Cardiac fibroblast (primary cell): ENCODE measurements at places on chromosomes 6 and 20.

DNA sequence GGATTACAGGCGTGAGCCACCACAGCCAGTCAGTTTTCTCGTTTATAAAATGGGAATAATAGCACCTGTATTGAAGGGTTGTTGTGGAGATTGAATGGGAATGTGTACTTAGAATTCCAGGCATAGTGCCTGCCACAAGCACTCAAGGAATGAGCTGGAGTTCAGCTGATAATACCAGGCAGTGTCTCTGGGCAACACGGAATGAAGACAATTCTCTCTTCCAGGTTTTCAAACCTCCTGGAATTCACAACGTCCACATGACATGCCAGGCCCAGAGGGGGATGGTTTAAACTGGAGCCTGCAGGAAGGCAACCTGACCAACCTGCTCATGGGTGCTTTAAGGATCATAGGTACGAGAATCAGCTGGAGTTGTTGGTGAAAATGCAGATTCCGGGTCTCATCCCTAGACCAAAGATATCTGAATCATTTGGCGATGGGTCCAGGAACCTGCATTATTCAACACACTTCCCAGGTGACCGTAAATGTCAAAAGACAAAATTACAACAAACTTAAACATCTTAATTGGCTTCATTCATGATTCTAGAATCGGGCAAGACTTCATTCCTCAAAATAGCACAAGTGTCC is 1.9 kb upstream of the PTPN1 start:
- no peak for DNase-seq

DNA sequence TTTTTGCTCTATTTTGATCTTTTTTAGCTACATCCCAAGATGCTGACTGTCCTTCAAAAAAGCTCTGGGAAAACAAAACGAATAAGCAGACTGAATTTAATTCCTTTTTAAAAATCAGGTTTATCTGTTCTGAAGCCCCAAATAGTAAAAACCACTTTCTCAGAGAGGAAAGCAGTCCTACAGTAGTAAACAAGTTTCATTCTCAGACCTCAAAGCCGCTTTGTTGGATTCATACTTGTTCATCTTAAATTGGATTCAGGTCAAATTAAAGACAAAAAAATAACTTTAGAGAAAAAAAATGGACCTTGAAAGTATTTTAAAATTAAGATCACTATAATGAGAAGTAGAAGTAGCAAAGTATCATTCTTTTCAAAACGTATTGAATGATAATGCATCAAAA is 96.1 kb upstream of the THEMIS start:
- no peak for DNase-seq

GRCh38 chr20:59458645-59459044 is 145.7 kb upstream of the PHACTR3 start:
- DNase-seq = no peak

GRCh38 chr20:35302421-35303335 is 10.5 kb upstream of the FAM83C start:
- DNase-seq = peak; percentile 62

- DNase-seq = no peak
Measured at GRCh38 chr6:161660666-161661571, 387.1 kb upstream of the AGPAT4 start.

GRCh38 chr6:138997136-138997535 is 9.1 kb upstream of the REPS1 start:
- DNase-seq = no peak

- DNase-seq = peak; percentile 60
Measured at GRCh38 chr20:63830841-63831588, at the start of gene ZBTB46. ZBTB46 (minus strand) TSS chr20:63831264; CDS start chr20:63790757, 40,507 bp downstream.

DNA sequence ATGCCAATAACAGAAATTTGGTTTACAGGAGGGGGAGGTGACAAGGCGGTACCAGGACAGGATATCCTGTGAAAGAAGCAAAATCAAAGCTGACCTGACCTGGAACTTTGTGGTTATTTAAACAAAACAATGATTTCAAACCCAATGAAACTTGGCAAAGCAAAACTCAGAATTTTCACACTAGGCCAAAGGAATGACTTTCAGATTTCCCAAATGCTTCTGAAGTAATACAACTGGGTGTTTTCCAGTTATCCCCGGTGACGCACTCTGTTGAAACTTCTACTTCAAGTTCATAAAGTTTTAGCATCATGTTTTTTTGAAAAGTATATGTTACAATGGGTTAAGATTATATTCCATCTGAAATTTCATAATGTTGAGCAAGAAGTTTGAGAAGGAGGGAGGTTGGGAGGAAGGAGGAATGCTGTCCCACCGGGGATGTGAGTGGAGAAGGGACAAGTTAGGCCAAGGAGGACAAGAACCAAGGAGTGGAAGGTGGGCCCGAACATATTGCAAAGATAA is 78.1 kb upstream of the TRAF3IP2 start:
- peak; percentile 98 for DNase-seq

DNA sequence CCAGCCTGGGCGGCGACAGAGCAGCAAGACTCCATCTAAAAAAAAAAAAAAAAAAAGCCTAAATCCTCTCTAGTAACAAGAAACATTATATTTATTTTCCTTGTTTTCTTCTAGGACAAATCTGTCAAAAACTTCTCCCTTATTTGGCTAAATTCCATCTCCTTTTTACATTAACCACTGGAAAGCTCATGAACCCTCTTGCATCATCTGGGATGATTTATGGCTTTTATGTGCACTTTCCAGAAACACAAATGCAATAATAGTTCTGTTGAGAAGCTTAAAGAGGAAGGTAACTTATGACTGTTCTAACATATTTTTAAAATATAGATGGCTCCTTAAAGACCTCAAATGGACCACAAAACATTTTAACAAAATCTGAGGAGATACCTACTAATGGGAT is 526.1 kb upstream of the SPTLC3 start:
- DNase-seq = no peak

GRCh38 chr6:89372506-89372901 is 20.0 kb upstream of the UBE2J1 start:
- DNase-seq = no peak

- peak; percentile 76 for DNase-seq
Measured at GRCh38 chr6:134774201-134774638, 175.7 kb downstream of the ALDH8A1 start.

GRCh38 chr20:47559141-47559540 is 57.5 kb downstream of the NCOA3 start:
- peak; percentile 60 for DNase-seq

DNA sequence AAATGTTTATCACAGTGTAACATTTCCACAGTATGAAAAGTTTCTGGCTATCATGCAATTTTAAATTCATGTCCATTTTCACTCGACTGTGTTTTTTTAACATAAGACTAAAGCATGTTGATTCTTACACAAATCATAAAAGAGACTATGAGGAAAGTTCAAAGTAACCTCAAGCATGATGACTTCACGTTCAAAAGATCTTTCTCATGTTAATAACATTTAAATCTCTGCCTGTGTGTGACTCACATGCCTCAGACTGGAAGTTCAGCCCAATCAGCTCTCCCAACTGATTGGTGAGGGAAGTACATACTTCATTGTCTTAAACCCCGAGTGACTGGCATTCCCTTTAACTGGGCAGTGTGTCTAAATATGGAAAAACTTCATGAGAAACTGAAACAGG is 37.4 kb downstream of the ATXN1 start:
- DNase-seq = peak; percentile 88

DNA sequence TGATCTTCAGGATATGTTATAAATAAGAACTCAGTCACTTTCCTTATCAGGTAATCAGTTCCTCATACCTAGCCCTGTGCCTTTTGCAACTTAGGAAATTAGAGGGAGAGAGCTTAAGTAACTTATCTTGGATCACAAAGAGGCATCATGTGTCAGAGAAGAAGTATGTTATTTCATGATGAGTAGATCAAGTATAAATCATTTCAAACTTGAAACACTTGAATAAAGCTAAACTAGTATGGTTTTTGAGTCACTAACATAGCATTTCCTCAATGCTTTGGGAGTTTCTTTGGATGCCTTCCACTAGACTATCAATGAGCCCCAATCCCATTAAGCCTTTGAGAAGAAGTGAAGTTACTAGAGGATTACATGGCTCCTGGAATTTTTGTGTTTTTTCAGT is 102.6 kb upstream of the TNFAIP3 start:
- DNase-seq = peak; percentile 33

- no peak for DNase-seq
Measured at GRCh38 chr6:3249821-3250220, 8.9 kb upstream of the PSMG4 start.

GRCh38 chr6:17161076-17161475 is 59.2 kb downstream of the STMND1 start:
- no peak for DNase-seq

DNA sequence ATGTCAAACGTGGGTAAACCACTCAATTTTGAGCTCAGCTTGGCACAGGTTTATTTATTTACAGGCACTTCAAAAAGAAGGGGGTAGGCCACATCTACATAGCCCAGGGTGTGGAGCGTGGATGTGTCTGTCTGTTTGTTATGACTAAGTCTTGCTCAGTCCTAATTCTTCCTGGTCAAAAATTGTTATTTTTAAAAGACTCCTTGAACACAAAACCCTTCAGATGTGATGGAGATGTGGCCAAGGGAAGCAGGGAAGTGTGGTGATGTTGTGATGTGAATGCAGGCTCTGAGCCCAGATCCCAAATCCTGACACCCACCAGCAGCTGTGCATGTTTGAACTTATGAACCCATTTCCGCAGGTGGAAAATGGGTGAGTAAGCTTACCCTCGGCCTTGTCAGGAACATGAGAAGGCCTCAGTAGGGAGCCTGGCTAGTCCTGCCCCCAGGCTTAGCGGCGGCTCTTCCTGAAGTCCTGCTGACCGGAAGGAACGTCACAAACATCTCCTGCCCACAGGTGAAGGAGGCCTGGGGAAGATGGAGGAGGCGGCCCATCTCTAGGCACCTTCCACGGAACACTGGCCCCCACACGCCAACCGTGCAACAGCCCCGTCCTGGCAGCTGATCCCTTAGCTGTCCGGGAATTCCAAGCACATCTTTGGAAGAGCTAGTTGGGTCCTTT is 119.7 kb downstream of the MYLK4 start:
- DNase-seq = peak; percentile 56

- DNase-seq = no peak
Measured at GRCh38 chr6:128474481-128474880, 45.9 kb downstream of the PTPRK start.

GRCh38 chr20:43941476-43942200 is 27.0 kb downstream of the TOX2 start:
- DNase-seq = peak; percentile 85

GRCh38 chr20:24871480-24872213 is 77.4 kb upstream of the CST7 start:
- no peak for DNase-seq

DNA sequence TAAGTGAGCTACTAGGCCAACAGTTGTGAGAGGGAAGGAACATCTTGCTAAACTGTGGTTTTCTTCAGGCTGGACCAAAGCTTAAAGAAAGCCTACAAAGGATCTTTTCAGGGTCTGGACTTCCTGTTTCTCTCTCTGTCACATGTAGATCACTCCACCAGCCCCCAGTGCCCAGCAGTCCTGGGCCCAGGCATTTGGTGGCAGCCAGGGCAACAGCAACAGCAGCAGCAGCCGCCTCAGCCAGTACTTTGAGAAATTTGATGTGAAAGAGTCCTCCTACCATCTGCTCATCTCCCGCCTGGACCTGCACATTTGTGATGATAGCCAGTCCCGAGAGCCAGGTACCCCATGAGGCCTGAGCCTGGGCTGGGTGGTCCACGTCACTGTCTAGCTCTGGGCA is 44.1 kb downstream of the BLTP3A start:
- no peak for DNase-seq

DNA sequence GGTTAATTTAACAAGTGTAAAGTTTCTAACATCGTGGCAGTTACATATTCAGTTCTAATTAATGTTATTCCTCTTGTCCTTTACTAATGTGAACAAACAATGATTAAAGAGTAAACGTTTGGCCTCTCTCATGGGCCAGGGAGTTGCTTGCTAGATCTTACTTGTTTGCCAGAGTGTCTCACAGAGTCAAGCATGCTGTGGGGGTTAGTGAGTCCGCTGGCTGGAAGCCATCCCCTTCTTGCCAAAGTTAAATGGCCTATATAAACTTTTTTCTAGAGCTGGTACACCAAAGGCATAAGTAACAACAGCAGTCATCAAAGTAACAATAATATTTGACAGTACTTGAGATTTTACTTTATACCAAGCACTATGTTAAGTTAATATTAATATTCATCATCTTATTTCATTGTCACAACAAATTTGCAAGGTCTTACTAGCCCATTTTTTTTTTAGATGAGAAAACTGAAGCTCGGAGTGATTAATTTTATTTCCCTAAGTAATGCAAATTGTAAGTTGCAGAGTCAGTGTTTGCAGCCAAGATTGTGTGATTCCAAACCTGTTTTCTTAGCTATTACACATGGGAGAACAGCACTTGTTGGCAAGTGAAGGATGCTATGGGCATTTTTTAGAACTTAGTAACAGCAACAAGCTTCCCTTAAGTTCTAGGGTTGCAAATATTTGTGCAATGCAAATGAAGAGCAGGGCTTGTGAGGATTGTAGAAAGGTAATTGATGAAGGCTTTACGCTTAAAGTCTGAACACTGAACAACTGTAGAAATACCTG is 224.5 kb downstream of the RFPL4B start:
- DNase-seq = peak; percentile 71

DNA sequence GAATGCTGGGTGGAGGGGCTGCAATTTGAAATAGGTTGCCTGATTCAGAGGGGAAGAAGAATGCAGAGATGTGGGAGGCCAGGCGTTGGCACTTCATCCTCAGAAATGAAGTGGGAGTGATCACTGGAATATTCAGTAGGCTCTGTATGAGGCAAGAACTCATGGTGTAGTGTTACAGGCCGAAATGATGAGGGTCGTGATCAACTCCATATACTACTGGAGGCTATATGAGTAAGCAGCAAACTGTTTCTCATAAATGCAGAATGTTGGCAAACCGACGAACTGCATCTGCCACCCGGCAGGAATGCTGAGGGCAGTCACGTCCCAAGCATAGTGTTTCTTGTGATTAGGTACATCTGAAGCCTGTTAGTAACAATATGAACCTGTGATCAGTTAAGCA is 12.7 kb downstream of the KCNS1 start:
- peak; percentile 74 for DNase-seq

GRCh38 chr6:31403283-31404060 is at the start of gene MICA:
MICA (plus strand) TSS chr6:31403595; CDS start chr6:31403633, 38 bp downstream.
- peak; percentile 85 for DNase-seq
